NCI-H524 (cell line): ENCODE measurements at places on chromosomes 3 and 15.

DNA sequence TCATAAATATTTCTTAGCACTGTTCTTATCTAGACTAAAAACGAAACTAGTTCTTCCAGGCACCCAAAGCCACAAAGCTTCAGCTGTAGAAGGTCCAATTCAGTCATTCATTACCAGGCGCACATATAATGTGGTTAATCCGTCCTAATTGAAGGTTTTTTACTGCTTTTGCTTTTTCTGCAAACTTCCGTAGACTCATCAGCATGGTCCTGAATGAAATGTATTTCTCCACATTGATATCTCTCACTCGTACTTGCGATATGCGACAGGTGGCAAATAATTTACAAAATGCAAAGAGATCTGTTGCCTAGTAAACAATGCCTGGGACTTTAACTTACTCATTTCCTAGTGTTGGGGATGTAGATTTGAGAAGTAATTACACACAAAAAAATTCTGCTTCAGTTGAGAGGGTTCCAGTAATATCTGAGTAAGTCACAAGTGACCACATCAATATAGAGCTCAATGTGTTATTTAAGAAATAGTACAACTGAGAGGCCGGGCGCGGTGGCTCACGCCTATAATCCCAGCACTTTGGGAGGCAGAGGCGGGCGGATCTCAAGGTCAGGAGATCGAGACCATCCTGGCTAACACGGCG lies 75.0 kb upstream of the MBNL1 start:
- DNase-seq: no peak

GRCh38 chr15:89457086-89457485 lies 39.3 kb downstream of the RHCG start:
- peak; percentile 10 for DNase-seq

- DNase-seq: peak; percentile 86
Measured at GRCh38 chr3:104080088-104080626, 1286.6 kb upstream of the ALCAM start.

GRCh38 chr3:66496746-66497145 lies 4.1 kb downstream of the LRIG1 start:
- no peak for DNase-seq

GRCh38 chr3:172275586-172275985 lies 172.7 kb downstream of the GHSR start:
- no peak for DNase-seq

GRCh38 chr3:26108846-26109489 lies 319.1 kb downstream of the OXSM start:
- DNase-seq: no peak

GRCh38 chr3:49017229-49017970 lies 980 bp downstream of the DALRD3 start:
- no peak for DNase-seq

DNA sequence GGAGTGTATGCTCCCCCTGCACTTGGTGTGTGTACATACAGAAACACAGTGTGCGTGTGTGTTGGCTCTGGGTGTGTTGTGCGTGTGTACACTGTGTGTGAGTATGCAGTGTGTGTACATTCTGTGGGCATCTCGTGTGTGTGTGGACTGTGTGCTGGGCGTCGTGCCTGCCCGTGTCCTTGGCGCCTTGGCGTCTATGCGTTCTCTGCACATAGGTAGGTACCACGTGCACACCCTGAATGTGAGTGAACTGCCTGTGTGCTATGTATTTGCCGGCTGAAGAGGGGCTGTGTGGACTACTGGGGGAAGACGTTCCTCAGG lies 481 bp upstream of the ECE2 start:
- DNase-seq: no peak
